ENCODE measurements at places on chromosomes 7 and 10.

- no peak for DNase-seq
Observed at GRCh38 chr10:124566222-124566888, 104.7 kb downstream of the LHPP start.

- no peak for DNase-seq
Observed at GRCh38 chr7:6438427-6438826, 9.3 kb downstream of the DAGLB start.

- no peak for DNase-seq
Observed at GRCh38 chr10:103067484-103067883, 125.6 kb downstream of the NT5C2 start.

- DNase-seq, result no peak
Observed at GRCh38 chr7:127731431-127732080, 79.6 kb downstream of the SND1 start.

DNA sequence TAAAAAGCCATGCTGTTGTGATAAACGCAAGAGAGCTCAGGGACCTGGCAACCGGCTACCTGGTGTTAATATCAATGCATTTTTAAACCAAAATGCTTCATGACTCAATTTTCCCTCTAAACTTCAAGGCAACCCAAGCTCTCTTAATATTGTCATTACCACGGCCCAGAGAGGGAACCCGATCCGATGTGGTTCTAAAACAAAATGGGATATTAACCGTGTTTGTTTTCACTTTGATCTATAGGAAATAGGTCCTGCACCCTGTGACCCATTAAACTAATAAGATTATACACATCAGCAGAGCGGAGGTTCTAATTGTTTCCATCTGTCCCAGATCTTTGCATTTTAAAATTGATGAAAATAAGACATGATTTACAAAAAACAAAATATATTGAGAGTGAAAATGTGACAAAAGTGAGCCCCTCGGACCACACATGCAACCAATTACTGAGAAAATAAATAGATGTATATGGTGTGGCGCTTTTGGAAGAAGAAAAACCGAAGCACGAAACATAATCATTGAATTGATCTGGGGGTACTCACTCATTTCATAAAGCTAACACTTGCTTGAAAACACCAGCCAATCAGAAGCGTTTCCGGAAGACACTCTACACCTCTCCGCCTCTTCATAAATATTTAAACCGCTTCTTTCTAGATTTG, 290.3 kb upstream of the NFE2L3 start:
- DNase-seq, result no peak

DNA sequence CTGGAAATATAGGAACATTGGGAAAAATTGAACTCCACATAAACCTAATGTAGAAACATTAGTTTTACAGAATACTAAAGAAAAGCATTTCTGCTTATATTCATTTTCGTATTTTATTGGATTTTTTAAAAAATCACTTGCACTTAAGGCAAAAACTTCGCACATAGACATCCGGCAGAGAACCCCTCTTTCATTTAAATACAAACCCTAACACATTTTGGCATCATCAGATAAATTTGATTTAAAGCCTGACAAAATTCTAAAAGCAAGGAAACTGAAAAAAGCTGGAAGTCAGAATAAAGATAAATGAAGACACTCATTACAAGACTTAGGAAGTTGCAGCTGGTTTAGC, 396 bp upstream of the EXOC4 start:
- no peak for DNase-seq

GRCh38 chr10:77798940-77799339, 127.6 kb downstream of the DLG5 start:
- no peak for DNase-seq

DNA sequence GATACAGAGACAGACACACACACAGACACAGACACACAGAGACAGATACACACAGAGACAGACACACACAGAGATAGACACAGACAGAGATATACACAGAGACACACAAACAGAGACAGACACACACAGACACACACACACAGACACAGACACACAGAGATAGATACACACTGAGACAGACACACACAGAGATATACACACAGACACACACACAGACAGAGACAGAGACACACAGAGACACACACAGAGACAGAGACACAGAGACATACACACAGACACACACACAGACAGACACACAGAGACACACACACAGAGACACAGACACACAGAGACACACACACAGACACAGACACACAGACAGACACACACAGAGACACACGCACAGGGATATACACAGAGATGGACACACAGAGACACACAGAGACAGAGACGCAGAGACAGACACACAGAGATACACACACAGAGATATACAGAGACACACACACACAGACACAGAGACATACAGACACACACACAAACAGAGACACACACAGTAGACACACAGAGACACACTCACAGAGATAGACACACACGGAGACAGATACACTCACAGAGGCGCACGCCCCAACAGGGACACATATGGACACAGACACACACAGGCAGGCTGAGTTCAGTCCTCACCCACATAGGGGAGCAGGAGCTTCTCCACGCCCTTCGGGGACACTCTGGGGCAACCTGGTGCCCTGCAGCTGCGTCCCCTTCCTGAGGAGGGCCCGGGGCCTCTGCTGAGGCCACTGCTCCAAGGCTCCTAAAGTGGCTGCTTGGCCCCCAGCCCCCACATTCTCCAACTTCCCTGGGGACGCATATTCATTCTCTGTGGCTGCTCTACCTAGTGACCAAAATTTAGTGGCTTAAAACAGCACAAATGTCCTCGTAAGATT, 10.3 kb upstream of the PPP2R2D start:
- no peak for DNase-seq

- DNase-seq, result no peak
Observed at GRCh38 chr10:91925022-91925320, 1.4 kb downstream of the BTAF1 start.

- DNase-seq, result no peak
Observed at GRCh38 chr7:157554393-157555238, 217.8 kb downstream of the DNAJB6 start.

GRCh38 chr7:133945497-133945896, 181.6 kb upstream of the LRGUK start:
- DNase-seq, result no peak

GRCh38 chr7:98165827-98166667, 45.2 kb upstream of the BHLHA15 start:
- DNase-seq, result peak; percentile 29

GRCh38 chr7:138170959-138171703, 94.9 kb downstream of the AKR1D1 start:
- no peak for DNase-seq

- no peak for DNase-seq
Observed at GRCh38 chr10:44947371-44948152, 12.0 kb upstream of the RASSF4 start.

- no peak for DNase-seq
Observed at GRCh38 chr10:74669210-74669609, 157.2 kb upstream of the KAT6B start.

GRCh38 chr10:80702143-80702542, 164.4 kb downstream of the SH2D4B start:
- peak; percentile 33 for DNase-seq

- peak; percentile 92 for DNase-seq
Observed at GRCh38 chr10:91632671-91633550, at the start of gene PPP1R3C. PPP1R3C (minus strand) TSS chr10:91633071; CDS start chr10:91632969, 102 bp downstream.

- no peak for DNase-seq
Observed at GRCh38 chr7:102288285-102288930, 1.7 kb downstream of the SH2B2 start.

DNA sequence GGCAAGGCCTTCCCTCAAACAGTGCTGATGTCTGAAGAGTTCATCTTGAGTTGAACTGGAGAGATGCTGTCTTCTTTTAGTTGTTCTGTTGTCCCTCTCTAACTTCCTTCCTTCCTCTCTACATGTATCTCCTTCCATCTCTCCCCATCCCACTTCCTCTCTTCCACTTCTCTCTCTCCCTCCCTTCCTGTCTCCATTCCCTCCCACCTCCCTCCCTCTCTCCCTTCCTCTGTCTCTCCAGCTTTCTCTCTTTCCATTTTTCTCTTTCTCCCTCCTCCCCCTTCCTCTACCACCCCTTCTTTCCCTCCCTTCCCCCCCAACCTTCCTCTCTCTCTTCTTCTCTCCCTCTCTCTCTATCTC, 40.7 kb upstream of the TNS3 start:
- no peak for DNase-seq

DNA sequence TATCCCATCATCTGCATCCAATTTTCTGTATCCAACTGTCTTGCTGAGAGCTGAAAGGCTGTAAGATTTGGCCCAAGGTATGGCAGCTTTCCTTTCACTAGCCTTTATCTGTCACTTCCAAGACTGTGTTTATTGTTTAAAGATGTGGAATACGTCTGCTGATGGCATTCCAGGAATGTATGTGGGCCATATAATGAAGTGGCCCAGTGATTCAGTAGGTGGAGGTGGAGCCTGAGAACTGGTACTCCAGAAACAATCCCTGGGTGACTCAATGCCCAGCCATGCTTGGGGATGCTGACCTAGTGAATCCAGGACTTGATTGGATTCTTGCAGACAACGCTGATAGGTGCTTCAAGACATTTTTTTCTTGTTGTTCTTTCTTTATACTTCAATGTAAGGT, 13.5 kb downstream of the NEUROD6 start:
- no peak for DNase-seq

- peak; percentile 62 for DNase-seq
Observed at GRCh38 chr7:150945853-150946420, 32.2 kb downstream of the KCNH2 start.

DNA sequence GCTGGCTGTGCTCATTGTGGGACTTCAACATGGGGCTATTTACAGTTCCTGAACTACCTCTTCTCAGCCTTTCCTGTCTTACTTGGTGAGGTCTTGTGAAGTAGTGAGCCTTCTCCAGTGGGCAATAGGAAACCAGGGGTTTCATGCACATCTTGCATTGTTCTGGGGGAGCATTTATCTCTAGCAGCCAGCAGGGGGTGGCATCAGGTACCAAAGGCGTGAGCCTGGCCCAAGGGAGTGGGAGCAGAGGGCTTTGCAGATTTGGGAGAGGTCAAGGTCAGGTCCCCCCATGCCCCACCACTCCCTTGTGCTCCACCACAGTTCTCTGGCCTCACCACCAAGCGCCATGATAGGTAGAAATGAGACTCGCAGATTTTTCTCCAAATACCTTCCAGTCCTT, 85.4 kb upstream of the NPTX2 start:
- no peak for DNase-seq

DNA sequence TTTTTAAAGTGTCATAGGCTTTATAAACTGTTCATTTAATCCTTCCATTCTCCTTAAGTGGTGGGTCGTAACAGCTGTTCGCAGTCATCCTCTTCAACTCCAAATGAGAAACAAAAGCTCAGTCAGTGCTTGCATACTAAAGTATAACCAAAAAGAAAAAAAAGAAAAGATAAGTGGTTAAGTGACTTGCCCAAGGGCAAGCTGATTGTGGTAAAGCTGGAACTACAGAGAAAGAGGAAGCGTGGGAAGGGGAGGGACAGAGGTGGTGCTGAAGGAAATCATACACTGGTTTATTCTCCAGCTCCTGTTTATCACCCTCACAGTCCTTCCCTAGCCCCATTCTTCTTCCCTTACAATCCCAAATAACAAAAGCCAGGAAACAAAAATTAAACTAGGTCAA, 29.6 kb downstream of the IDE start:
- no peak for DNase-seq

- DNase-seq, result peak; percentile 11
Observed at GRCh38 chr7:94087664-94088352, 83.7 kb upstream of the BET1 start.

- no peak for DNase-seq
Observed at GRCh38 chr10:13567030-13567429, 19.7 kb upstream of the PRPF18 start.

- no peak for DNase-seq
Observed at GRCh38 chr10:43815181-43815885, 166.7 kb upstream of the ZNF32 start.

- DNase-seq, result no peak
Observed at GRCh38 chr10:114408112-114408967, 4.0 kb upstream of the AFAP1L2 start.

DNA sequence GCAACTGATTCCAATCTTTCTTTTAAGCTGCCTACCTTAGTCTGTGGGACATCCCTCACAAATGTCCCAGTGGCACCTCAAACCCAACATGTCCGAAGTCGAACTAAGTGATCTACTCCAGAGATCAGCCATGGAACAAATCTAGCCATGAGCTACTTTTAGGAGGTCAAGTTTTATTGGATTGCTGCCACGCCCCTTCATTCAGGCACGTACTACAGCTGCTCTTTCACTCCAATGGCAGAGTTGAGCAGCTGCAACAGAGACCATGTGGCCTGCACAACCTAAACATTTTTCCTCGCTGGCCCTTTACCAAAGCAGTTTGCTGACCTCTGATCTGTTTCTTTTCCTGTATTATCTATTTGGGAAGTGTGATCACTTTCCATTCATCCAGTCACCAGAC, 192.4 kb upstream of the CDCA7L start:
- no peak for DNase-seq

GRCh38 chr7:69605546-69605945, 7.3 kb downstream of the AUTS2 start:
- DNase-seq, result no peak

DNA sequence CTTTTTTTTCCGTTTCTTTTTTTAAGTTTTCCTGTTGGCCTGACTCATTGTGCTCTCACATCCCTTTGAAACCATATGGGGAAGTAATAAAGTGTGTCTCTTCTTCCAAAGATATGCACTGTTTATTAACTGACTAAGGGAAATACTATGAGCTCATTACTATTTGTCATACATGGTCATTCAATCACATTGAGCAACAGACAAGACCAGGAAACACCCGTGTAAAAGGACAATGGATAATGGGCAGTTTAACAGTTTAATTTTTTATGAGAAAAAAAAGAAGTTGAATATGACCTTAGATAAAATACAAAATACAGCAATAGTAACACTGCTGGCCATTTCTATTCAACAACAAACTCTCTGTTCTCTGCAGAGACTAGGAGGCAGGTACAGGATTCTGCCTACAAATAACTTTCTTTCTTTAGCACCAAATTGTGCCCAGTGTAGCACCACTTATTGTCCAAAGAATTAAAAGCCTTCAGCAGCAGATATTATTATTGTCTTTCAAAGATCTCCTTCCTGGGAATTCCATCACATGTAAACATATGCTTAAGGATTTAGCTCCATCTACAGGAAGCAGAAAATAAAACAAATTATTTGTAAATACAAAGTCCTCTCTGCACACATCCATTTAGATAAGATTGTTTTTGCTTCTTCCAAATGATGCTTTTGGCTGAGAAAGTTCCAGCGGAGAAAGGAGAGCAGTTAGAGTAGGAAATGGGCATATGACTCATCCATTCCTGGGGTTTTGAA, 55.0 kb upstream of the AKR1E2 start:
- DNase-seq, result peak; percentile 11

- no peak for DNase-seq
Observed at GRCh38 chr10:95170790-95171189, 23.2 kb upstream of the ACSM6 start.

DNA sequence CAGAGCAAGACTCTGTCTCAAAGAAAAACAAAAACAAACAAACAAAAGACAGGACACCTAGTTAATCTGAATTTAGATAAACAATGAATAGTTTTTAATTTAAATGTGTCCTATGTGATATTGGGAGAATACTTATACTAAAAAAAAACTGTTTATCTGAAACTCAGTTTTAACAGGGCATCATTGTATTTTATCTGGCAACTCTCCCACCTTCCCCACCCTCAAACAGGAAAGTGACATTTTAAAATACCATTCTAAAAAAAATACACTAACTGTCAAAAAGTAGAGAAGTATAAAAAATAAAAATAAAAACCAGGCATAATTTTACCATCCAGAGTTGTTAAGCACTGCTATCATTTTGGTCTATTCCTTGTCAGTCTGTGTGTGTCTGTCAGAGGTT, 119.0 kb downstream of the RTKN2 start:
- no peak for DNase-seq
